Stimulated activated CD8-positive, alpha-beta memory T cell treated with anti-CD3 and anti-CD28 coated beads, Interleukin-15, amount 100 ng/mL, for 24 hours (primary cell): ENCODE measurements at places on chromosomes 6 and 20.

- DNase-seq, result no peak
Observed at GRCh38 chr6:128174724-128175123, 273.9 kb upstream of the THEMIS start.

DNA sequence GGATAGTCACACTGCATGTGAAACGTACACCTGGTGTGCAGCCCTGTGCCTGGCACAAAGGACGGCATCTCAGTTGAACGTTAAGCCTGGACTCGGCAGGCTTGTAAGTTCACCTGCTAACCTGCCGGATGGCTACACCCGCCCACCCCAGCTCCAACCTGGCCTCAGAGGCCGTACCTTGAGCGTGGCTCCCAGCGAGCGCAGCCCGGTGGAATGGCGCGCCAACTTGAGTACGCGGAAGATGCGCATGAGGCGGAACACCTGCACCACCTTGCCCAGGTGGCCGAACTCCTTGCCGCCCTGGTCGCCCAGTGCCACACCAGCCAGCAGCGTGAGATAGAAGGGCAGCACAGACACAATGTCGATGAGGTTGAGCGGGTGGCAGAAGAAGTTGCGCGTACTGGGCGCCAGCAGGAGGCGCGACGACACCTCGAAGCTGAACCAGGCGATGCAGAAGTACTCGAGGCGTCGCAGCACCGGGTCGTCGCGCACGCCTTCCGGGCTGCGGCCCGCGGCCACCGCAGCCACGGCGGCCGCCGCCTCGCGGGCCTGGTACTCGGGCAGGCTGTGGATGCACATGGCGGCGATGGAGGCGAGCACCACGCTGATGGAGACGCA, 3.3 kb downstream of the KCNS1 start:
- no peak for DNase-seq

GRCh38 chr6:119241111-119241465, 108.5 kb downstream of the MAN1A1 start:
- DNase-seq, result no peak

DNA sequence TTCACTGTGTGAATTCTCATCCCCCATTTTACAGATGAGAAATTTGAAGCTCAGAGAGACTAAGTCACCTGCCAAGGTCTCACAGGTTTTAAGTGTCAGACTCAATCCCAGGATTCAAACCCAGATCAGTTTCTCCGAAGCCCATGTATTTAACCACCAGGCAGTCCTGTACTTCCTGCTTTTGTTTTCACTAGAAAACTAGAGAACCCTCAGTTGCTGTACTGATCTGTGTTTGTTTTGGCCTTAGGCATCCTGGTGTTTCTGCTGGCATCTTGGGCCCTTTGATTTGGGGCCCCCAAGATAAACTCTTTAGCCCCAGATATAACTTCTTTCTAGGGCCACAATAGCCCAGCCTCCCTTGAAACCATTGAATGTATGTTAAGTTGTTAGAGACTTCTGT, 36.5 kb downstream of the PPP1R16B start:
- no peak for DNase-seq
